NCI-H2081 (cell line): ENCODE measurements at places on chromosomes 11 and 22.

GRCh38 chr11:80240245-80240644 is 799.4 kb upstream of the TENM4 start:
- DNase-seq, result no peak

GRCh38 chr11:57568330-57568766 is 876 bp upstream of the UBE2L6 start:
- DNase-seq, result no peak

DNA sequence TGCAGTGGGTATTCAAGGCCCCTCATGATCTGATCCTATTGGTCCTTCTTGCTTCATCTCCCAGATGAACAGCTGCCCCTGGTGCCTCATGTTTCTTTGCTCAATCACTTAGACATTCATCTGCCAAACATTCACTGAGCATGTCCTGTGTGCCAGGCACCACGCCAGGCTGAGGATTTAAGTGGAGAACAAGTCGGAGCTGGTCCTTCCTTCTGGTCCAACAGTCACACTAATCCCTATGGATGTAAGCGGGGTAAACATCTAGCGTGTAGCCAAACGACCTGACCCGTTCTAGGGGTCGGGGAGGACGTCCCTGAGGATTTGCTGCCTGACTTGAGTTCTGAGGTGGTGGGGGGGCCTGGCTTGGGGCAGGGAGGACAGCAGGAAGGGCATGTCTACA is 21.9 kb downstream of the ZMAT5 start:
- peak; percentile 26 for DNase-seq

- DNase-seq, result peak; percentile 63
Measured at GRCh38 chr11:100942016-100942415, 187.6 kb downstream of the PGR start.

- DNase-seq, result no peak
Measured at GRCh38 chr11:61923166-61924063, 6.0 kb upstream of the RAB3IL1 start.

GRCh38 chr11:40882301-40882700 is 577.2 kb downstream of the LRRC4C start:
- no peak for DNase-seq

GRCh38 chr11:128686745-128687177 is 7.1 kb upstream of the FLI1 start:
- DNase-seq, result no peak

DNA sequence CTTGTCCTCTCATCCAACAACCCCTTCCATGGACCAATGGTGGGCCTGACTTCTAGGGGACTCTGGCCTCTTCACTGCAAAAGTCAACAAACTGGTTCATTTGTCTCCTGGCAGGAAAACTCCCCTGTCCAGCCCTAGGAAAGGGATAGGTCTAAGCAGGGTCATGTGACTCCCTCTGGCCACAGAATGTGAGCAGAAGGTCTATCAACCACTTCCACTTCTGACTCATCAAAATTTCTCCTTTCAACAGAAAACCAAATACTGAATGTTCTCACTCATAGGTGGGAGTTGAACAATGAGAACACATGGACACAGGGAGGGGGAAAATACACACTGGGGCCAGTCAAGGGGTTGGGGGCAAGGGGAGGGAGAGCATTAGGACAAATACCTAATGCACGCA is 1.3 kb upstream of the ISX start:
- no peak for DNase-seq
